ENCODE measurements at places on chromosomes 12 and 14. TPM values are rescaled to one million over a fixed set of nuclear protein-coding genes. Genes with fewer than 3 reads are reported as not detected.

GRCh38 chr12:52518574-52519386 is 1.4 kb downstream of the KRT5 start:
- H3K4me3 ChIP-seq = no peak overlapping the region
- H3K27ac ChIP-seq = no peak overlapping the region
- peaks cover 18% of the 10 kb centered on the region for H3K4me1 ChIP-seq
- no peak for DNase-seq
- H3K27me3 ChIP-seq = peaks cover 53% of the 10 kb centered on the region
- no peaks in the 10 kb centered on the region for H3K36me3 ChIP-seq

- H3K4me1 ChIP-seq = peaks cover 8% of the 10 kb centered on the region
- no peak for DNase-seq
- H3K4me3 ChIP-seq = no peak overlapping the region
- no peaks in the 10 kb centered on the region for H3K36me3 ChIP-seq
- no peak overlapping the region for H3K27ac ChIP-seq
- peaks cover 29% of the 10 kb centered on the region for H3K27me3 ChIP-seq
These were observed 18.2 kb upstream of the FIGNL2 start for GRCh38 chr12:51866762-51867161.

GRCh38 chr12:109932878-109933503 is 32.9 kb downstream of the TCHP start:
- no peak overlapping the region for H3K27ac ChIP-seq
- no peak for DNase-seq
- H3K36me3 ChIP-seq = peaks cover 36% of the 10 kb centered on the region

CISTR gene
- not detected for total RNA-seq

LMO3 gene
- total RNA-seq = not detected

GRCh38 chr14:102898776-102899515 is 23.5 kb upstream of the AMN start:
- no peak for DNase-seq
- no peaks in the 10 kb centered on the region for H3K4me1 ChIP-seq
- H3K36me3 ChIP-seq = peaks cover 19% of the 10 kb centered on the region
- H3K27me3 ChIP-seq = no peaks in the 10 kb centered on the region

DNA sequence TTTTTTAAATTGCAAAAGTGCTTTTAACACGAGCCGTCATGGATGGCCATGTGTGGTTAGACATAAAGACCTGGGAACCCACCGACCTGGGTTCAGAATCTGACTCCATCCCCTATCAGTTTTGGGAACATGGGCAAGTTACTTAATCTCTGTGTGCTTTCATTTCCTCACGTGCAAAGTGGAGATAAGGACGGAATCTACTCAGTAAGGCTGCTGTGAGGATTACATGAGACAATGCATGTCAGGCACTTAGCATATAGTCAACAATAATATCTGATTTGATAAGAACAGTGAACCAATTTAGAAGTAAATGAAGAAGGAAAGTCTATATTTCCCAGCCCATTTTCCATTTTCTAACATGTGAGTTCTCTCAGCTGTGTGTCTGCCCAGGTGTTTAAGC is 235.4 kb downstream of the SUDS3 start:
- H3K4me3 ChIP-seq = no peak overlapping the region
- no peaks in the 10 kb centered on the region for H3K27me3 ChIP-seq
- H3K4me1 ChIP-seq = no peaks in the 10 kb centered on the region
- H3K36me3 ChIP-seq = no peaks in the 10 kb centered on the region
- H3K27ac ChIP-seq = no peak overlapping the region

COL2A1 gene
- total RNA-seq = not detected

DNA sequence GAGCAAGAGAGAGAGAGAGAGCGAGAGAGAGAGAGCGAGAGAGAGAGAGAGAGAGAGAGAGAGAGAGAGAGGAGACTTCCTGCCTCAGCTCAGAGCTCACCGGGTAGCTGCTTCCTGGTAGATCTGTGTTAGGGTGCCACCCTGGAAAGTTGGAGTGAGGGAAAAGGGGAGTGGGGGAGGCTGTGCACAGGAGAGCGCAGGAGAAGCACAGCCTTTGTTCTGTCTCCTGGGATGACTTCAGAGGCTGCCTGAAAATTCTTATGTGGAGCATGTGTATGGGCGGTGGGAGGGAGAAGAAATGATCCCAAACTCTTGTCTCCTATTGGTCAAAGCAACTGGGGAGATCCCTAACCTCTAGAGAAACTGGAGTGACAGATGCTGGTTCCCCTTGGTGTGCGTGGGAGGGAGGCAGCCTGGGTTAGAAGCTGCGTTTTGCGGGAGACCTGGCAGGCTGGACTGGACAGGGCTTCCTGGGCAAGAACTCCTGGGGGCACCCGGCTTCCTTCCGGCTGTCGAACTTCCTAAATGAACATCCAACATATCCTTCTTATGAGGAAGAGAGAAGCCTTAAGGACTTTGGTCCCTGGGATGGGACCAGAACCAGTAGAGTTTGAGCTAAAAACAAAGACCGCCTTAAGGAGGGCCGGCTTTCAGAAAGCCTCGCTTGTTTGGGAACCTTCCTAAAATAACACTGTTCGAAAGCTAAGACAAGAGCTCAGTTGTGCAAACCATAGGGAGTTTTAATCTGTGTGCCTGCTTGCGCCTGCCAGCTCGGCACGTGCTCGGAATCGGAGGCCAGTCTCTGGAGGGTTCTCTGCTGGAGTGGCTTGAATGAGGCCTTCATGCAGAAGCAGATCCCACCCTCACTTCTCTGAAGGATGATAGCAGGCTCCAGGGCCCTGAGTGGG is 30.4 kb upstream of the BEGAIN start:
- peaks cover 50% of the 10 kb centered on the region for H3K27me3 ChIP-seq
- H3K4me1 ChIP-seq = no peaks in the 10 kb centered on the region
- H3K4me3 ChIP-seq = no peak overlapping the region
- DNase-seq = no peak
- H3K36me3 ChIP-seq = no peaks in the 10 kb centered on the region
- no peak overlapping the region for H3K27ac ChIP-seq

GRCh38 chr12:99381992-99382391 is 265.6 kb upstream of the GARIN6 start:
- H3K4me3 ChIP-seq = no peak overlapping the region
- no peaks in the 10 kb centered on the region for H3K27me3 ChIP-seq
- no peak for DNase-seq
- H3K27ac ChIP-seq = no peak overlapping the region
- peaks cover 5% of the 10 kb centered on the region for H3K36me3 ChIP-seq

- H3K27ac ChIP-seq = no peak overlapping the region
- H3K4me3 ChIP-seq = no peak overlapping the region
- no peaks in the 10 kb centered on the region for H3K4me1 ChIP-seq
- no peaks in the 10 kb centered on the region for H3K36me3 ChIP-seq
- DNase-seq = no peak
These were observed 82.9 kb downstream of the MAP1LC3B2 start for GRCh38 chr12:116642106-116642505.

DNA sequence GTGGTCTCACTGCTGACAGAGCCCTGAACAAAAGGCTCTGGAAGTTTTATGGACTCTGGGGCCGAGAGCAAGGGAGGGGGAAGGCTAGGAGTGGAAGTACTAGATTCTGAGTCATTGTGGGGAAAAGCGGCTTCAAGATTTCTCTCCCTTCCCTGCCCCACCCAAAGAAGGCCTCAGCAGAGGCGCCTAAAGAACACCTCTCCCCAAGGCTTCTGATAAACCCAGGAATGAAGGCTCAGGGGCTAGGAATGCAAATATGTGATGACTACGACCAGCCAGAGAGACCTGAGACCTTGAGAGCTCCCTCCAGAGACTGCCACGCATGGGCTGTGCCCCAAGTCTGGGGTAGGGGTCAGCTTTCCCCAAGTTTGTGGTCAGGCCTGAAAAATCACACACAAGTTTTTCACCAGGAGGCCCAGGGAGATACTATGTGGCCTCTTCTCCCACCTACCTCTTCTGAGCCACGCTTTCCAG is 130.7 kb upstream of the HIF1A start:
- peak overlapping the region; percentile 66 for H3K4me3 ChIP-seq
- H3K36me3 ChIP-seq = no peaks in the 10 kb centered on the region
- H3K4me1 ChIP-seq = peaks cover 96% of the 10 kb centered on the region
- peak overlapping the region; percentile 96 for H3K27ac ChIP-seq
- peak; percentile 92 for DNase-seq
